ENCODE measurements at places on chromosomes 5 and 9.

DNA sequence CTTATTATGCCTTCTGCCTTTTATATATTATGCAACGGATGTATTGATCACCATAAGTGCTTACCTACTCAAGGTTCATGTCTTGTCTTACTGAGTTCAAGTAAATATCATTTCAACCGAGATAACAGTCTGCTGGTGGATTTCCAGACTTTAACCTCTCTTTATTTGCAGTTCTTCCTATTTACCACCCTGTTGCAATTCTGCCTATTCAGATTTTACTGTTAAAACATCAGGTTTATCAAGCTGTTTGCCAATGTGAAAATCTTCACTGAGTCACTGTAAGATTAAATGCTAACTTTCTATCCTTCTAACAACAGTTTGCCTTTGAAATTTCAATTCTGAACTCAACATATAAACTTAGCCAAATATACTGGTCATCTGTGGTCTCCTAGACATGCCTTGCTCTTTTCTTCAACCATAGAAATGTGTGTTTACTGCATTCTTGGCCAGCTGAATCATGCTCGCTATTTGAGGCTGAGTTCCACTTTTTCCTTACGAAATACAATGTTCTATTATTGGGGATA is 471.7 kb upstream of the RORB start:
- no peak for DNase-seq

GRCh38 chr9:76394960-76395252 is 680 bp upstream of the RFK start:
- peak; percentile 62 for DNase-seq

GRCh38 chr5:133433641-133434040 is 178.7 kb downstream of the FSTL4 start:
- DNase-seq: no peak

DNA sequence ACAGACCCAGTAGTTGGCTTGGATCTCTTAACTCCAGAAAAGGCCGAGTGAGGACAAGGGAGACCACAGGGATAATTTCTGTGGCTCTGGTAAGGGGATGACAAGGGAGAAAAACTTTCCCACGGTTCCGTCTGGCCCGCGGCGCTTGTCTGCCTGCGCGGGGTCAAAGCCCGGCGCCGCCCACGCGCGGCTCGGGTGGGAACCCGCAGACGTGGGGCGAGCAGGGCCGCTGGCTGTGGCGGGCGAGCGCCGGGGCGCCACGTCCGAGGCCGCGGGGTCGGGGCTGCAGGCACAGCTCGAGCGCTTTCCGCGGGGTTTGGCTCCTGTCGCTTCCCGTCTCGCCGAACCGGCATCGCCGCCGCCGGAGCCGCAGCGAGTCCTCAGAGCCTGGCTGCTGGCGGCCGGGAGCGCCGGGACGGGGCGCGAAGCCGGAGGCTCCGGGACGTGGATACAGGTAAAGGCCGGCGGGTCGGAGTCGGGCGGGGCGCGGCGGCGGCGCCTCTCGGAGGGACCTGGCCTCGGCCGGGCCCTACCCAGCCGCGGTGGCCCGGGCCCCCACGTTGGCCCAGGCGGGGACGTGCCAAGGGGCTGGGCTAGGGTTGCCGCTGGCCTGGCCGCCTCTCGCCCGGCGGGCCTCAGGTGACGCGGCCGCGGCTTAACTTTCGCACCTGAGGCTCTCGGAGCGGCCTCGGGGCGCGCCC is at the start of gene RNF180:
Gene RNF180, plus strand, starts transcription at position 344 of the 701 bp plus-strand sequence. CDS start 34,965 bp downstream, outside the sequence.
- peak; percentile 51 for DNase-seq

GRCh38 chr9:76687861-76688391 is 76.3 kb upstream of the PCA3 start:
- peak; percentile 67 for DNase-seq

GRCh38 chr9:128375865-128376264 is 4.7 kb downstream of the URM1 start:
- no peak for DNase-seq

DNA sequence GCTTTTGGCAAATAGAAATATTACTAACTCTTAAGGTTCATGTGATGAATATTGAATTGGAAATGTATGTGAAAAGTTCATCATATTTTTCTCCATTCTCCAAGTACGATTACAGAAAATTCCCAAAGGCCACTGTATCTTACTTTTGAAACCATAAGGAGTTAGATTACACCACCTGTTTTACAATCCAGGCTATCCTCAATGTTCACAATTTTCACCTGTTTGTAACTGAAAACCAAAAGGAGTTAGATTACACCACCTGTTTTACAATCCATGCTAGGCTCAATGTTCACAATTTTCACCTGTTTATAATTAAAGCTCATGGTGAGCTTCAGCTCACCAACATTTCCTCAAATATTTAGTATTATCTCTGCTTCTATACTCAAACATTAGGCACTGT is 188.0 kb downstream of the HCN1 start:
- DNase-seq: no peak

GRCh38 chr9:78196258-78196657 is 39.6 kb upstream of the CEP78 start:
- DNase-seq: no peak

GRCh38 chr5:138648841-138649240 is 73.6 kb upstream of the HSPA9 start:
- DNase-seq: no peak

- DNase-seq: no peak
Measured at GRCh38 chr9:97861148-97861475, 8.1 kb downstream of the FOXE1 start.

- no peak for DNase-seq
Measured at GRCh38 chr5:33834334-33834733, 57.5 kb downstream of the ADAMTS12 start.

DNA sequence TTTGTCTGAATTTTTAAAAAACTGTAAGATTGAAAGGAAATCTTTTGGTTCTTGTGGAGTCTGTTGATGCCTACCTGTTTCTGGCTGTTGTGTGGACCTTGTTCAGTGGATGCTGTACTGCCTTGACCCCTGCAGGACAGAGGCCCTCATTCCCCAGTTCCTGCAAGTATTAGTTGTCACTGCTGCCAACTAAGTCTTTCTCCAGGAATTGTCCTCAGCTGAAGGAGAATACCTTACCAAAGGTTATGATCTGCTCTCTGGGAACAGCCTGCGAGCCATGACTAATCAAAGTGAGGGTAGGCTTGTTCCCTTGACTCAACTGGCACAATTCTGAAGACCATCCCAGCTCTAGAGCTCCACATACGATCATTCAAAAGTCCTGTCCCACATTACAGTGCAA is 145.3 kb upstream of the FST start:
- no peak for DNase-seq

DNA sequence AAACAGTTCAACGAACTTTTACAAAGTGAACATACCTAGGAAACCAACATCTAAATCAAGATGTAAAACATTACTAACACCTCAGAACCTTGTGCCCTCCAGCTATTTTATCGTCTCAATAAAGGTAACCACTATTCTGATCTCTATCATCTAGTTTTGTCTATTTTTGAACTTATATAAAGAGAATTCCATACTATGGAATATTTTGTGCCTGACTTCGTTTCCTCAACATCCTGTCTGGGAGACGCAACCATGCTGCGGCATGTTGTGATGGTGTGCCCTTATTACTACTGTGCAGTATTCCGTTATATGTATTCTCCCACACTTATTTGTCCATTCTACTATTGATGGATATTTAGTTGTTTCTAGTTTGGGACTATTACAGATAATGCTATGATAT is 99.2 kb downstream of the NR6A1 start:
- DNase-seq: no peak

GRCh38 chr5:26579712-26580111 is 458.7 kb downstream of the CDH9 start:
- no peak for DNase-seq

GRCh38 chr5:12614608-12615007 is 710.4 kb upstream of the CTNND2 start:
- no peak for DNase-seq

DNA sequence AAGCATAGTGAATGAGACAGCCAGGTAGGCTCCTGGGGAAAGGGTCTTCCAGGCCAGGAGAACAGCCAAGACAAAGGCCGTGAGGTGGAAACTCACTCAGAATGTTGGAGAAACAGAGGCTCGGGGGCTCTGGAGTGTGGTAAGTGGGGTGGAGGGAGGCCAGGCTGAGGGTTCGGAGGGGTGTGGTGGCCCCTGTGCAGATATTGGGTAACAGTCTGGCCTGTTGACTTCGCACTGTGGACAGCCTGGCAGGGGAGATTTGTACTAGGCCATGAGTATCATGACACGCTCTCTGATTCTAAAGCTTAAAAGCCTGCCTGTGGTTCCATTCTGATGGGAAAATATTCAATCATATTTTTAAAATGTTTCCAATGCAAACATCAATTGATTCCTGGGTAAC is 239.3 kb downstream of the GADD45G start:
- DNase-seq: no peak

GRCh38 chr5:91849069-91849468 is 466.0 kb upstream of the ARRDC3 start:
- DNase-seq: no peak

DNA sequence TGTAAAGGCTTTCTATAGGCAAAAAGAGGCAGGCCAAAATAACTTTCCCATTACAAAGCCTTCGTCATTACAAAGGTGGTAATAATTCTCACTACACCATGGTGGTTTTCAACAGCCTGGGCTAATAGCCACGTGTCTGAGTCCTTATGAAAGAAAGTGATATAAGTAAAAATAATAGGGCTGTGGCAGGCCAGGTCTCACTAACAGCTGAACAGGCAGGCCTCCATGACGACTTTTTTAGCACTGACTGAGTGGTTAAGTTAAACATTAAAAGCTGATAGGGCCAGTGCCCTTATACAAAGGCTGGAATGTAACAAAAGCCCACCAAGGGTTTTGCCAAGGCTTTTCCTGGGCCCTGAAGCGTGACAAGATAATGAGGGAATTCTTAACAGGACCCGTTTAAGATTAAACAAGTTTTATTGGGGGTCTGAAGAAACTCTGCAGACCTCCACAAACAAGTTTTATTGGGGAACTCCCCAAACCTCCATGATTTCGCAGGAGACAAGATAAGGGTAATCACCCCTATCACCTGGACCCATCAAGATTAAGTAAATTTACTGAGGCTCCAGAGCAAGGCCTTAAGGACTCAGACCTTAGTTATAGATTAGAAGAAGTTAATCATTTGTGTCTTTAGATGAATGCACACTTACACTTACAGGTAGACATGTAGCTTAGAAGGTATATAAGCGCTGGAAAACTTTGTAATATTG is 412.9 kb downstream of the CHSY3 start:
- DNase-seq: no peak

GRCh38 chr9:91177081-91177480 is 184.6 kb downstream of the AUH start:
- no peak for DNase-seq

DNA sequence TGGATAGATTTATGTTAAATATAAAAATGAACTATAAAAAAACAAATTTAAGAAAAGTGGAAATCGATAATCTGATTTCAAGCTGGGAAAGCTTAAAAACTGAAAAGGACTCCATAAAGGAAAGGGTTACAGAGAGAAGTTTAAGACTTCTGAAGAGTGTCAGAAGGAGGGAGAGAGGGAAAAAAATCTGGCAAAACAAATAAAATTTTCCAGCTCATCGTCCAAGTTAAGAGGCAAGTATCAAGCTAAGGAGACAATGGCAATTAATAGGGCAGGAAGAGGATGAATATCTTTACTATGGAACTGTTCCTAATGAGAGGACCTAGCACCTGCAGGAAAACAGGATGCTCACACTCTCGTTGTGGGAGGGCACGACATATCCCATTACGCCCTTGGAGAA is 20.5 kb upstream of the HEXB start:
- DNase-seq: no peak

DNA sequence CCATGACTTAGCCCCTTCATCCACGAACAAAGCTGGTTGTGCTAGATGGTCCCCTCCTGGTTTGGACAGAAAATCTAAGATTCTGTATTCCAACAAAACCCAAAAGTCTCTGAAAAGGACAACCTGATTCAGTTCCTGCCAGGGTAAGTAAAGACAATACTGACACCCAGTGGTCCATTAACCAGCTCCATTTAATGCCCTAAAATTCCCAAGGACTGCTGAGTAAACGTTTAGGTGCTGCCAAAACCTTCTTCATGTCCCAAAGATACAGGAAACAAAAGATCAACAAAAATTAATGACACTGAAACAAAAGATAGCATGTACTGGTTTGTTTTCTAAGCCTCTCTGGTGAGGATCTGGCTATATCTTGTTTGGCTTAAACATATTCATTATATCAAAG is 25.3 kb upstream of the PPP1R2B start:
- no peak for DNase-seq

DNA sequence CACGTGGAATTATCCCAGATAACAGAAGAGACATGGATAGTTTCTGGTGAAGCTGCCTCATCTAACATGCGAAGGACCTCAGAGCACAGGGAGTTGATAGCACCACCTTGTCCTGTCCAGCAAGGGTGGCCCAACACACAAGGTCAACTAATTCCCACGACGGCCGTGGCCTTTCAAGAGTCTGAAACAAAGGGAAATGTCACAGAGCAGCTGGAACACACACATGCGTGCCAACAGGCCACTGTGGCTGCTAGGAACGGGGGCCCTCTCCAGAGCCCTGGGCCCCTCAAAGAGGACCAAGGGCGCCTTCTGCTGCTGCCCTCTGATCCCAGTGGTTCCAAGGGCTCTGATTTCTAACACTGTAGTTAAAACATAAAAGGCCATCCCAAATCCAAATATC is 50.7 kb downstream of the SECISBP2 start:
- DNase-seq: no peak

DNA sequence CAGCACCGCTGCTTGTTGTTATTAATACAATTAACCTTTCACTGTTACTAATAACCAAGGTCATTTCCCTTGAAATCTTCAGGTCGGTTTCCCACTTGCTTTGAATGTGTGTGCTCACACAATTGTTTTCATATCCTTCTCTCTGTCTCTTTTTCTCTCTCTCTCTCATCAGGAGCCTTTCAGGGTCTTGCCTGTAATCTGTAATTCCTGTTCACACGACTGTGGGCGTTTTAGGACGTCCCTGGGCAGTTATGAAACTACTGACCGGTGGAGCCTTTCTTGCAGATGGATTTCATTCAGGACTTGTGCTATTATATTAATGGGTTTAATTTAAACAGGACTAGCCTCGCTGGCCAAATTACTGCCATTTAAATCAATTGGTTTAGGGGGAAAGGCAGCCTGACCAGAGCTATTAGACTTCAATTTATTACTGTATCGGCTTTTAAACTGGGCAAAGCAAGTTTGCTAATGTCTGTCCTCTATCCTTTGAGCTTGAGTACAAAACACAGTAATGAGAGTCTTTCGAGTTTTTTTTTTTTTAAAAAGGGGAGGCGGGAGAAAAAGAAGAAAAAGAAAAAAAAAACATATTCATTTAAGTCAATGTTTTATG is 316.0 kb upstream of the TLE4 start:
- no peak for DNase-seq

DNA sequence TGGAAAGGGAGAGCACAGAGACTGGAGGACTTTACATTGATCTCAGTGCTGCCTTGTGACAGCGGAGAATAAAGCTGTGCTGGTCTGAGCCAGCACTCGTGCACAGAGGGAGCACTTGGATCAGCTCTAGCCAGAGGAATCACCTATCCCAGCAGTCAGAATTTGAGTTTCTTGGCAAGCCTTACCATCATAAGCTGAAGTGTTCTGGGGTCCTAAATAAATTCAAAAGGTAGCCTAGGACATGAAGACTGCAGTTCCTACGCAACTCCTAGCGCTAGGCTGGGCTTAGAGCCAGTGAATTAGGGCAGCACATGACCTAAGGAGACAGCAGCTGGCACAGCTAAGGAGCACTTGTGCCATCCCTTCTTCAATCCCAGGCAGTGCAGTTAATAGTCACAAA is 119.5 kb downstream of the HMHB1 start:
- no peak for DNase-seq

Data from caudate nucleus (tissue), 63 donors.